Myocyte (in vitro differentiated cells): ENCODE measurements at places on chromosomes 3 and 15. TPM values are rescaled to one million over a fixed set of nuclear protein-coding genes. Genes with fewer than 3 reads are reported as not detected.

Gene NR2C2
- 25.5 and 36.1 TPM in 2 replicates for total RNA-seq

Gene IL17RB
- not detected in 2 replicates for total RNA-seq

Gene RASGRF1
- 7.4 and 29.1 TPM in 2 replicates for total RNA-seq

Gene ZNF660
- 1.8 and 2.1 TPM in 2 replicates for total RNA-seq

Gene STAB1
- 0.16 and 0.59 TPM in 2 replicates for total RNA-seq

Gene IDH3A
- 116 and 122 TPM in 2 replicates for total RNA-seq

Gene GOLGA6L25
- not detected in 2 replicates for total RNA-seq

Gene CPNE9
- total RNA-seq: not detected in 2 replicates

DNA sequence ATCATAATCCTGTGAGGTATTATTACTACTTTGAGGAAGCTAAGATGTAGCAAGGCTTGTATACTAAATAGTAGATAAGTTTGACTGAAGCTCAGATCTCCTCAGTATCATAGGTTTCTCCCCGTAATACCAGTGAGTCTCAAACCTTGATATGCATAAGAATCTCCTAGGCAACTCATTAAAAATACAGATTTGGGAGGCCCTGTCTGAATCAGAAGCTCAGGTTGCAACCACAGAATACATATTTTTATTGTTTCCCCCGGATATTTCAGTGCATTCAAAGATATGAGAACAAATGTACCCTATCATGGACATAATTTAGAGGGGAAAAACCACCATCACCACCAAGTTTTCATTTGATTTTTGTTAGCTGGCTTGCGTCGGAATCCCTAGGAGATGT, 242.1 kb upstream of the C2CD4B start:
- DNase-seq: peak; percentile 18

GRCh38 chr3:155064920-155065319, 15.2 kb upstream of the MME start:
- DNase-seq: no peak

DNA sequence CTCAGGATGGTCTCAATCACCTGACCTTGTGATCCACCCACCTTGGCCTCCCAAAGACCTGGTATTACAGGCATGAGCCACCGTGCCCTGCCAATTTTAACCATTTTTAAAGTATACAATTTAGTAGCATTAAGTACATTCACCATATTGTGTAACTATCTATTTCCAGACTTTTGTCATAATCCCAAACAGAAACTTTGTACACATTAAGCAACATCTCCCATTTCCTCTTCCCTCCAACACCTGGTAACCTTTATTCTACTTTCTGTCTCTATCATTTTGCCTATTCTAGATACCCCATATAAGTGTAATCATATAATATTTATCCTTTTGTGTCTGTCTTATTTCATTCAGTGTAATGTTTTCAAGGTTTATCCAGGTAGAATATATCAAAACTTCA, 8.9 kb upstream of the MYLK start:
- no peak for DNase-seq

DNA sequence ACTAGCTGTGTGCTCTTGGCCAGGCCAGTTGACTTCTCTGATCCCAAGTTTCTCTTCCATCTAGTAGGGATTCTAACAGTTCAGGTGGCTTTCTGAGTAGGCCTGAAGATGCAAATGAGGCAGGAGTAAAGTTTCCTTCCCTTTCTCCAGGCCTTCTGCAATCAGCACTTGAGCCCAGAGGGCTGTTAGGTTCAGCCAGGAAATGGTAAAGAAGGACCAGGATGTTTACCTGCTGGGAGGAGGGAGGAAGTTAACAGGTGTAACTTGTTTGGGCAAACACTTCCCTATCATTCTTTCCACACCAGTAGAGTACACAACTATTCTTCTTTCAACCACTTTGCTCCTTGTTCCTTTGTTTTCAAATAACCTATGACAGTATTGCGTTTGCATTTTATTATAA, 13.3 kb upstream of the TNFSF10 start:
- no peak for DNase-seq

- no peak for DNase-seq
These were observed 23.7 kb upstream of the GPD1L start for GRCh38 chr3:32082721-32083120.

- DNase-seq: no peak
These were observed 19.2 kb downstream of the LYSMD2 start for GRCh38 chr15:51718219-51718618.

- peak; percentile 78 for DNase-seq
These were observed 615 bp downstream of the VPS18 start for GRCh38 chr15:40894681-40895448.

DNA sequence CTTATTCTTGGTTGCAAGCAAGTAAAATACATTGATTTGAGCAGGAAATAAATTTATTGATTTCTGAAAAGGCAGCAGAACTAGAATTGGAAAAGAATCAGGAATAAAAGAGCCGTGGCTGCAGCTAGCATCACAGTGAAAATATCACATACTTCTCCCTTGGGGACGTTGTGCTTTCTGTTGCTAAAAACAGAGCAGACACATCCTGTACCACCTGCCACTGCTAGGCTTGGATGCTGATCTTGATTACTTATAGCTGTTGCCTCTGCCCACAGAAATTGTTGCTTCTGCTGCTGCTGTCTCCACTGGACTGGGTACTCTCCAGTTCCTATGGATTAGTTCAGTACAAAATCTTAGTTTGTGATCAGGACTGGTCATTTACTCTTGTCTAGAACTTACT, 283.8 kb downstream of the C3orf38 start:
- DNase-seq: peak; percentile 63

- no peak for DNase-seq
These were observed 124.0 kb upstream of the ROPN1 start for GRCh38 chr3:124115956-124116355.

DNA sequence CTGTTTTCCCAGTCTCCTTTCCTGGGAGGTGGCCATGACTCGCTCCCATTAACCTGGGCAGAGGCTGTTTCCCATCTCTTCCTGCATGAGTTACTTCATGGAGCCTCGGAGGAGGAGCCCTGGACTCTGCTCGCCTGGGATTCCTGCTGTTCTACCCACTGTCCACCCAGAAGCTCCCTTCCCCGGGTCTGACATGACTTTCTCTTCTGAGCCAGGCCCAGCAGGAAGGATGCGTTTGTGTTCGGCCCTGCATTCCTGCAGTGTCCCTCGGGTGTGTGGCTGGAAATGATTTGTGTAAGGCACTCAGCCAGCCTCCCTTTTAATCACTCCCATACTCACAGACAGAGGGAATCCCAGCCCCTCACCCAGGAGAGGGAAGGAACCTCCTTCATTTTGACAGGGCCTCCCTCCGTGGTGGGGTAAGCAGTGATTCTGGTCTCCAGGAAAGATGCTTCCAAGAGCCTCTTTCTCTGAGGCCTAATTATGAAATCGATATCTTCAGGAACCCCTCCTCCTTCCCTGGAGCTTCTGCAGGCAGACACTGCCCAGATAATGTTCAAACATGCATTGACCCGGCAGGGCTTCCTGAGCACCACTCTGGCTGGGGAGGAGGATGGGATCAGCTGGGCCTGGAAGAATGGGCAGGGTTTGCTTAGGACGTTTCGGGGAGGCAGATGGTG, 41.6 kb upstream of the DLG1 start:
- DNase-seq: no peak

DNA sequence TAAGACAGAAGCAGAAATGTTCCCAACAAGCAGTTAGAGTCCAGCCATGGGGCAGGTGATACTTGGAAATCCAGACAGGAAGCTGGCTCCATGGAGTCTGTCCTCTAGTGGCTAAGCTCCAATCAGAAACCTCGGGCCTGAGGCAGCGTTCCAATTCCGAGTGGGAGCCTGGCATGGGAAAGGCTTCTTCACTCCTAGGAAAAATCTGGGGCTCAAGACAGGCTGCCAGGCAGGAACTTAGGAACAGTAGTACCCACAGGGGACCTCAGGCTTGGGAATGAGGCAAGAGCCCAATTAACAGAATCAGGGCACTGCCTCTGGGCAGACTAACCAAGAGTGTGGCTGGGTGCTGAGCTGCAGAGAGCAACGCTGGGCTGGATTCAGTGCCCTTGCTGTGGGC, 6.2 kb upstream of the ATP13A4 start:
- no peak for DNase-seq

GRCh38 chr15:40598126-40598525, 4.1 kb downstream of the KNL1 start:
- DNase-seq: no peak

GRCh38 chr3:34969513-34969912, 669.8 kb upstream of the ARPP21 start:
- DNase-seq: no peak
